Motor neuron (in vitro differentiated cells): ENCODE measurements at places on chromosomes 1 and 21.

- ATAC-seq = no peak
Observed at GRCh38 chr1:88221411-88221810, 462.7 kb upstream of the PKN2 start.

GRCh38 chr1:176206006-176206960 lies 803 bp downstream of the COP1 start:
- peak; percentile 53 for ATAC-seq

GRCh38 chr1:27678747-27679146 lies 6.8 kb upstream of the IFI6 start:
- ATAC-seq = peak; percentile 54

- no peak for ATAC-seq
Observed at GRCh38 chr1:111855260-111855659, 99.6 kb downstream of the DDX20 start.

GRCh38 chr1:237492359-237492758 lies 398.4 kb downstream of the ZP4 start:
- no peak for ATAC-seq

GRCh38 chr21:15732290-15732995 lies 2.7 kb downstream of the USP25 start:
- ATAC-seq = no peak

DNA sequence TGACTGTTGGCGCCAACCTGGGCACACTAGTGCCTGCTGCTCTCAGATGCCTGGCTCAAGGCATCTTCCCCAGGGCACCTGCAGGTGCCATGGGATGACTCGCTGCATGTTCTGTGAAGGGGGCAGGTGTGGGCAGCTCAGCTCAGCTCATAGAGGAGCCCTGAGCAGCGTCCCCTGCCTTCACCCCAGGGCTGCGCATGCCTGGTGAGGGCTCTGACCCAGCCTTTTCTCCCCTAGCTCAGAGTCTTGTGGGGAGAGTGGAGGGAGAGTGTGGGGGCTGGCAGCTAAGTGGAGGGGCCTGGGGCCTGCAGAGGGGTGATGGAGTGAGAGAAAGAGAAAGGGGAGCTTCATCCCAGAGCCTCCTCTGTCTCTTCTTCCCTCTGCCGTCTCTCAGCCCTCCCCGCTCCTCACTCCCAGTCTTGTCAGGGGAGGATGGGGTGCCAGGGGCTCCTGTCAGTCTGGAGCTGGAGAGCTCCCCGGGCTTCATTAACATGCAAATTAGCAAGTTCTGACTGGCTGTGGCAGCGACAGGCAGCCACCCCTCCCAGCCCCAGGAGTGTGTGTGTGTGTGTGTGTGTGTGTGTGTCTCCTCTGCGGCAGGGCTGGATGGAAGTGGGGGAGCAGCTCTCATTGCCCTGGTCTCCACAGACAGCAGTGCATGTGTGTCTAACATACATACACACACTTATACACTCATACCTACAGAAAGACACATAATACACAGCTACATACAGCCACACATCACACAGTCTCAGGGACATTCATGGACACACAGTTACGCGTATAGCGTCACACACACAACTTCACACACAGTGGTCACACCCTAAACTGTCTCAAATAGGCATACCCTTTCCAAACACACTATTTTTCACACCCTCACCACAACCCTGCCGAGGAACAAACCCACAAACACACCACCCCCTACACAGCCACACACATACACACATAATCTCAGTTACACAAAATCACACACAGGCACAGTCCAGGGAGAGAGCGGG lies 34.0 kb downstream of the FOXO6 start:
- ATAC-seq = peak; percentile 89

GRCh38 chr1:31748365-31748764 lies 15.8 kb downstream of the ADGRB2 start:
- ATAC-seq = no peak

- ATAC-seq = peak; percentile 41
Observed at GRCh38 chr1:180898441-180899219, 14.1 kb upstream of the KIAA1614 start.

DNA sequence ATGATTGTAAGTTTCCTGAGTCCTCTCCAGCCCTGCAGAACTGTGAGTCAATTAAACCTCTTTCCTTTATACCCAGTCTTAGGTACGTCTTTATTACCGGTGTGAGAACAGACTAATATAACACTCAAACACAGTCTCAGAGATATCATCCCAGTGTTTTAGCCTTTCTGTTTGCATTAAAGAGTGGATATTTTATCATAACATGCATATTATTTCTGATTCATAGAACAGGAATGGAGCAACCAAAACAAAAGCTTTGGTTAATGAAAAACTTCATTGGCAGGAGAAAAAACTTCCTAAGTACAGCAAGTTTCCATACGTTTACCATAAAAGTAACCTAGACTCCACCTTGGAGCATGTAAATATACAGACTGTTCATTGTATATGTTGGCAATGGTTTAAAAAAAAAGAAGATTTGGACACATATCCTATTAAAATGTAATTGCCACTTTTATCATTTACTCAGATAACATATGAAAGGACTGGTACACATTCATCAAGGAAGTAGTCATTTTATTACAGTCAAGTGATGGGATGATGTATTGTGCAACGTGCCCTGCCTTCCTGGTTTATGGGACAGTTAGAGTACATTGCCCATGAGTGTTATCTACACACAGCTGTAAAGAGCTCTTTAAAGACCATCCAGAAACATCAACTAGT lies 144.8 kb downstream of the ETS2 start:
- ATAC-seq = no peak

DNA sequence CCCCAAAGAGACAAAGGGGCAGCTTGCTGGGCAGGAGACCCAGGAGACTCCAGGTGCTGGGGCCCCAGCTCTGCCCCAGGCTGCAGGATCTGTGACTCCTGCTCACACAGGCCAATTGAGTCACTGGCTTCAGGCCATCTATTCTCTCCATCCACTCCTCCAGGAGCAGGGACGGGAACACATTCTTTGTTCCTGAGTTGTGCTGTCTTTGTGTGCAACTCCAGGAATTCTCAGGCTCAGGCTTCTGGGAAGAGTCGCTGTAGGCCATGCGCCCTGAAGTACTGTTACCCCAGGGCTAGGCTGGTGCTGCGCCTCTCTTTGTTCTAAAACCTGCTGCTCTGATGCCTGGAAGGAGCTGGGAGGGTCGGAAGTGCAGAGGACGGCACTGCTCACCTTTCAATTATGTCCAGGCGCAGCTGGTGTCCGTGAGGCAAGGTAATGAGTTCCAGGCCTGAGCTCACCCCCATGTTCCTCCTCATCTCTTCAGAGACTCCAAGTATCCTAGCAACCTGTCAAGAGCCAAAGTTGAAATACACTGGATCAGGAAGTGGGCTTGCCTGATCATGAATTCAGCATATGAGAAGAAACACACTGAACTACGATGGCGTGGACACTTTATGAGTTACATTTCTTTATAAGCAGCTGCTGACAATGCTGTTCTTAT lies 105.9 kb downstream of the BCAR3 start:
- ATAC-seq = no peak

DNA sequence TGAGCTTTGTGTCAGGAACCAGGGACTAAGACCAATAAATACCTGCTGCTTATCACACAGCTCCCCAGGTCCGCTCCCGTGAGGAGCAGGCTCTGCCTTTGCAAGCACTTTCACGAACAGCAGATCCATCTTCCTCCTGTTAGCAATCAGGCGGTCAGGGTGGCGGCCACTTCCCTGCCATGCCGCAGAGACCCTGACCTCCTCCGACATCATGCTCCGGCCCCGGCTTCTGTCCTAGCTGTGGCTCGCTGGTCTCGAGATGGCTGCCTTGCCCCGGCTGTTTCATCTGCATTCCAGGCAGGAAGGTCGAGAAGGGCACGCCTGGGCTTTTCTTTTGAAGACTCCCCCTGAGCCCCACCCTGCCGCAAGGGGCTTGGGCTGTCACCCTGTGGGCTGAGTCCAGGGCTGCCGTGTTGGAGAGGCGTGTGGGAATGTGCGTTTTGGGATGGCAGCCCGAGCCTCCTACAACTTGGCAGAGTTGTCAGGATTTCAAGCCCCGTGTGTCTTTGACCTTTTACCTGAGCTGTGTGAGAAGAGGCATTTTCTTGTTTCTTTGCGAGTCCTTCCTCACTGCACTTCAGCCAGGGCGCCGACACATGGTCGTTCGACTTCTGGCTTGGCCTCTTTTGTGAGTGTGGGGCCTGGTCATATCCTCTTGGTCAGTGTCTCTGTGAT lies 59.5 kb downstream of the AGPAT3 start:
- no peak for ATAC-seq

- peak; percentile 86 for ATAC-seq
Observed at GRCh38 chr1:197399755-197400521, 131.9 kb downstream of the CRB1 start.

GRCh38 chr1:36089393-36090121 lies 865 bp downstream of the ADPRS start:
- no peak for ATAC-seq

- no peak for ATAC-seq
Observed at GRCh38 chr1:165549973-165550372, 6.2 kb downstream of the LRRC52 start.

GRCh38 chr1:10628685-10629084 lies 153.9 kb downstream of the PEX14 start:
- no peak for ATAC-seq

- no peak for ATAC-seq
Observed at GRCh38 chr1:7447736-7448135, 323.4 kb upstream of the VAMP3 start.

DNA sequence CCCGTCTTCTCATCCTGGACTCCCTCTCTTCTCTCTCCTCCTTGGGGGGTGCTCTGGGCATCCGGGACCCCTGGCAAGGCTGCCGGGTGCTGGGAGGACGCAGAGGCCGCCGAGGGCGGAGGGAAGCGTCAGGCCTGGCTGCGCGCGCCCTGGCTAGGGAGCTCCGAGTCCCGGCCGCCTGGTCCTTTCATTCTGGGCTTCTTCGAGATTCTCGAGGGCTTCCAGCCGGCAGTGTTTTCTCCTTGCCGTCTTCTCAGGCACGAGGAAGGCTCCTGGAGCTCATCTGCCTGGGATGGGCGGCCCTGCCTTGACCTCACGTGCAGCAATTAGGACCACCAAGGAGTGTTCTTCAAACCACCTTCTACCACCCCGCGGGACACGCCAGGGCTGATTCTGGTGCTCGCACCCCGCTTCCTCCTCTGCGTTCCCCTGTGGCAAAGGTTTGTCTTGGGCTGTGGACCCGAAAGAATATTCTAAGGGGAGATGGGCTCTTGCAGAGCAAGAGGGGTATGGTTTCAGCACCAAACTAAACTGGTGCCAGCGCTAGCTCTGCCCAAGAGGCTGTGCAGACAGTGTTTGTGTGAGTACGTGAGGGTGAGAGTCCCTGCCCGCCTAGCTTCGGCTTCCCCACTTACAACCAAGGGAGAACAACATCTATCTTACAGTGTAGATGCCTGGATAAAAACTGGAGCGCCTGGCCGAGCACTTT lies 36.5 kb downstream of the PIK3CD start:
- no peak for ATAC-seq

- ATAC-seq = peak; percentile 12
Observed at GRCh38 chr1:247273013-247273412, 17.1 kb downstream of the VN1R5 start.

- ATAC-seq = no peak
Observed at GRCh38 chr1:66981679-66982078, 56.9 kb downstream of the MIER1 start.

DNA sequence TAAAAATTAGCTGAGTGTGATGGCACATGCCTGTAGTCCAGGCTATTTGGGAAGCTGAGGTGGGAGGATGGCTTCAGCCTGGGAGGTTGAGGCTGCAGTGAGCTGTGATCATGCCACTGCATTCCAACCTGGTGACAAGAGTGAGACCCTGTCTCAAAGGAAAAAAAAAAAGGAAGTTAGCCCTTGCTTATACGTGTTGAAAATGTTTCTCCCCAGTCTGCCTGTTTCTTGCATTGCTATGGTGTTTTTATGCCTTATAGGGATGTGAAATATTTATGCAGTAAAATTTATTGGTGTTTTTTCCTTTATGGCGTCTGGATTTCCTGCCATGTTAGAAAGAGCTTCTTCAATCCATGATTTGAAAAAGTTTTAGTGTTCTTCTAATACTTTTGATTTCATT lies 3.6 kb upstream of the RERE start:
- ATAC-seq = no peak

- ATAC-seq = no peak
Observed at GRCh38 chr1:223084464-223084866, 58.6 kb downstream of the TLR5 start.

GRCh38 chr1:172325531-172325930 lies 95.0 kb upstream of the C1orf105 start:
- ATAC-seq = no peak

GRCh38 chr1:192639607-192640368 lies 3.8 kb downstream of the RGS13 start:
- no peak for ATAC-seq

DNA sequence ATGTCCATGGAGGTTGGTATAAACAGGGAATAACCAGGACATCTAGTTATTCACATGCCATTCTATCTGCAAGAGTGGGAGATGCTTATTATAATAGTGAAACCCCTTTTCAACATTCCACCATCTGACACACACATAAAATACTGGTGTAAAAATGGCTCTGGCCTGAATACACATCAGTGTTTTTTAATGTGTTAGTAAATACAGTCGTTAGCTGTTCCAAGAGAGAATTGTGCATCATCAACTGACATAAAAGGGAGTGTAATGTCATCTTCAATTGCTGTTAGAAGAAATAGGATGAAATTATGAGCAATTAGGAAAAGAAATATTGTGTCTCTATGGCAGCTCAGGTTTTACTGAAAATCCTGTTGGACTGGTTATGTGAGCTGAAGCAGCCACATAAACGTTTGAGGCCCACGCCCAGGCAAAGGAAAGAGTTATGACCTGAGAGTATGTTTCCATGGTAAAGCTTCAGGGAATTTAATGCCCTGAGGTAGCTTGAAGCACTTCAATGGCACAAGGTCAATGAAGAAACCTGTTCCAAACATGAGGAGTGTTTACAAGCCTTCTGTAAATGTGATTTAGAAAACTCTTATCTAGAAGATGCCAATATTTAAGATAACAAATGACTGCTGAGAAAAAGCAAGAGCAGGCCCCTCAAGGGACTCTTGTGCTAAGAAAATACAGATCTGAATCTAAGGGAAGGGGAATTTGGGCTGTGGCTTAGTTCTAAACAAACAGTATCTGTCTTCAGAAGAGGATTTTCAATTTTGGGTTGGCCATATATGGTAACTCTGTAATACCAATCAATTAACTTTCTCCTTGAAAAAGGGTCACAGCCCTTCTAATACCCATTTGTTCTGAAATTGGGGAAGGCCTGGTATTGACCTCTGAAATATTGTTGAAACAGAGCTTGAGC lies 384.3 kb downstream of the SEC16B start:
- ATAC-seq = peak; percentile 94

GRCh38 chr1:78408192-78408591 lies 82.6 kb upstream of the PTGFR start:
- no peak for ATAC-seq

- ATAC-seq = peak; percentile 61
Observed at GRCh38 chr1:54945393-54945936, 35.0 kb upstream of the TMEM61 start.
